ENCODE measurements at places on chromosomes 7 and 10.

GRCh38 chr7:27138472-27138871 is 5.0 kb downstream of the HOXA5 start:
- DNase-seq: no peak

DNA sequence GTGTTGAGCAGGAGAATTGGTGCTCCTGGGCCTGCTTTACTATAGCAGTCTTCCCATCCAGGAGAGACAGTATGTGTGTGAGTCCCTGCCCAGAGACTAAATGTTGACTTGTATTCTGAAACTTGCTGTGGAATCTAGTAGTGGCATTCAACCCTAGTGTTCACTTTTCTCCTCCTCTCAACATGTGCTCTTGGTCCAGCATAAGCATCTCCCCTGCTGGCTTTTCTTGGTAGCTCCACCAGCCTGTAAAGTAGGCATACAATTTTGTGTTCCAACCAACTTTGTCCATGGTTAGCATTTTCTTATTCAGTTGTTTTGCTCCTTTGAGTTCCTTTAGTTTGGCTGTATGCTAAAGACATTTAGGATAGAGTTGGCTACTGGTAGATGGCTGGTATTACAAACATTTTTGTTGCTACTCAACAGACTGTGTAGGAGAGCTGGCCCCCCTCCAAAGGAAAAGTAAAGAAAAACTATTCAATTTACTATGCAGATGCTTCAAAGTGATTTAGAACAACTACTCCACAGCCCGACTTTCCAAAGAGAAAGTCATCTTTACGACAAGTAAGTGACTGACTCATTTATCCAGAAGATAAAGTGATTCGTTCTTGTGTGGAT is 46.0 kb downstream of the ASB4 start:
- DNase-seq: no peak

DNA sequence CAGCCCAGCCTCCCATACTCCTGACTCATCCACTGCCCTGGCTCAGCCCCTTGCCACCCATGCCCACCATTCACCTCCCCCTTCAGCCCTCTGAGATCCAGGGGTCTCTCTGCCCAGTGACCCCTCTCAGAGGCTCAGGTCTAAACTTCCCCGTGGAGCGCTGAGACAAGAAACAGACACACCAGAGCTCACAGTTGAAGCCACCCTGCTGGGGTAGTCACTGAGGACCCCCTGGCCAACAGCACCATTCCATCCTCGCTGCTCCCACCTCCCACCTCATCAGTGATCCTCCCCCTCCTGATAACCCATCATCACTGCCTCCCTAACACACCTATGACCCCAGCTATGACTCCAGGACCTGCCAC is 100.7 kb downstream of the GRID1 start:
- no peak for DNase-seq

DNA sequence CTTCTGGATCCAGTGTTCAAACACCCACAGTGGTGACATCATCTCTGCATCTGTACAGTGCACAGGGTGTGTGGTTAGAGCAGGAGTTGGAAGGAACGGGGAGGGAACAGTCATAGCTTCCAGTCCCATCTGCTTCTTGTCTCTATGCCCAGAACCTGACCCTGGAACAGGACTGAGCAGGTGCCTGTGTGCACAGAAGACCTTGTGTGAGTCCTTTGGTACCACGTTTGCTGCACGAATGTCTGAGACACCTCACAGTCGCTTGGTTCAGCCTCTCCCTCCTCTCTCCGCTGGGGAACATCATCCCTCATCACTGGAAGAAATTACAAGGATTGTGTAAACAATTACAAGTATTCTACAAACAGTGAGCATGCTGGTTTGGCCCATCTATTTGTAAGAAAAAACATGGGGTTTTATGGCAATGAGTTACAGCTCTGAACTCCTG is 243.0 kb upstream of the KLF6 start:
- DNase-seq: no peak

GRCh38 chr7:27124096-27124901 is 6.3 kb downstream of the HOXA4 start:
- DNase-seq: no peak

- DNase-seq: no peak
Observed at GRCh38 chr7:35820858-35821257, 20.0 kb downstream of the SEPTIN7 start.

- no peak for DNase-seq
Observed at GRCh38 chr10:113520690-113521474, 32.0 kb upstream of the HABP2 start.

GRCh38 chr10:61028861-61029361 is 84.9 kb upstream of the RHOBTB1 start:
- DNase-seq: no peak

DNA sequence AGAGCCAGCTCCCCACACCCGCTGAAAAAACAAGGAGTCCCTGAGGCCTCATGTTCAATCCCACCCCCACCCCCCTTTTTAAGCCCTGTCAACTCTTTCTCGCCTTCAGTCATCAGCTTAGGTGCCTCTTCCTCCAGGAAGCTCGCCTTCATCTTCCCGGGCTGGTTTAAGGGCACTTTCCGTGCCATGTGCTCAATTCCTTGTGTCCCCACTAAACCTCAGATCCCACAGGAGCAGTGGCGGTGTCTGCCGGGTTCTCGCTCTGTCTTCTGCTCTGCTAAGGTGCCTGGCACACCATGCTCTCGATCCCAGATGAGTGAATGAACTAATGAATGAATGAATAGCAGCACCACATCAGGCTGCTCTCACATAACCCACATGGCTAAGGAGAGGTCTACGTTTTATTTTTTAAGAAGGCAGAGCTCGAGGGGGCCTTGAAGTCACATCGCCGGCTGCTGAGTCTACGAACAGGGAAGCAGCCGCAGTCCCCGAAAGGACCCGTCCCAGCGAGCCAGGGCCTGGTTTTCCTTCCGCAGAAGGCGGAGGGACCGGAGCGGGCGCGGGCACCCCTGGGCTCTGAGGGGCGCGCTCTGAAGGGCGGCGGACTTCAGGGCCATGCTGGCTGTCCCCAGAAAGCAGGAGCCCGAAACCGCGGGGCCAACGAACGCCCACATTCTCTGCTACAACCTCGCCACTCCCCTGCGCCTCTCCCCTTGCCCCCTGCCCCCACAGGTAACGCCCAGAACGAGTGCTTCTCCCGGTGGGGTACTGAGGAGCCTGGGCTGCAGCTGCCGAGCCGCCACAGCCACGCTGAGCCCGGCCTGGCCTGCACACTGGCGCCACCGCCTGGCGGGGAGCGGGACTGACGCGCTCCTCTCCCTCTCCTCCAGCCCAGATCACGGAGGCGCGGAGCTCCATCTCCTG is 73.4 kb upstream of the KCNMA1 start:
- DNase-seq: peak; percentile 69

- no peak for DNase-seq
Observed at GRCh38 chr10:70940834-70941568, 52.6 kb upstream of the PCBD1 start.

- DNase-seq: no peak
Observed at GRCh38 chr10:126880926-126881325, 24.3 kb upstream of the DOCK1 start.

All from CD4-positive, alpha-beta T cell treated with Interleukin-6 for 4 hours (primary cell).